ENCODE measurements at places on chromosomes 13 and 19. TPM values are rescaled to one million over a fixed set of nuclear protein-coding genes. Genes with fewer than 3 reads are reported as not detected.

PBX4 gene
- 5.3 TPM for total RNA-seq

ZFP28 gene
- total RNA-seq = 7.6 TPM

MIR17HG gene
- total RNA-seq = 7.2 TPM

SYNGR4 gene
- total RNA-seq = not detected

ZDHHC20 gene
- total RNA-seq = 51.6 TPM

ZNF776 gene
- total RNA-seq = 47.7 TPM

LILRA1 gene
- total RNA-seq = 1.1 TPM

TEX26 gene
- total RNA-seq = not detected

PROZ gene
- 0.58 TPM for total RNA-seq

PLIN5 gene
- 5.8 TPM for total RNA-seq

ZNF546 gene
- total RNA-seq = 8.1 TPM

ZNF540 gene
- 1.9 TPM for total RNA-seq

FAM32A gene
- 65.9 TPM for total RNA-seq

KLF2 gene
- 54.6 TPM for total RNA-seq

PSG11 gene
- total RNA-seq = not detected

CCDC8 gene
- 62.2 TPM for total RNA-seq

ZNF177 gene
- total RNA-seq = 7.1 TPM

KLHL1 gene
- total RNA-seq = 0.88 TPM

ZNF709 gene
- 13.7 TPM for total RNA-seq

SPRY2 gene
- total RNA-seq = 46.9 TPM

TMEM190 gene
- total RNA-seq = not detected

RPL21 gene
- total RNA-seq = 1,460 TPM

CEACAM16 gene
- not detected for total RNA-seq

PTGIR gene
- 8.3 TPM for total RNA-seq

PRSS57 gene
- total RNA-seq = 3.1 TPM

SPC24 gene
- 28.0 TPM for total RNA-seq

THSD8 gene
- total RNA-seq = not detected

CERS4 gene
- total RNA-seq = 40.9 TPM

GPR32 gene
- total RNA-seq = not detected

SHANK1 gene
- 10.2 TPM for total RNA-seq

ZNF264 gene
- total RNA-seq = 45.8 TPM

HRC gene
- total RNA-seq = 28.8 TPM

WTIP gene
- total RNA-seq = 31.9 TPM

ACOD1 gene
- total RNA-seq = not detected

ELAVL1 gene
- 64.2 TPM for total RNA-seq

C19orf33 gene
- 6.8 TPM for total RNA-seq

ZNF433 gene
- 26.7 TPM for total RNA-seq

TEX29 gene
- 0.58 TPM for total RNA-seq

CABP5 gene
- not detected for total RNA-seq

KLK7 gene
- total RNA-seq = 2.9 TPM

CDX2 gene
- total RNA-seq = not detected

ADGRE1 gene
- 1.2 TPM for total RNA-seq

WDR88 gene
- 0.18 TPM for total RNA-seq

NECTIN2 gene
- 119 TPM for total RNA-seq

ELF1 gene
- total RNA-seq = 77.8 TPM

ZNF578 gene
- 6.3 TPM for total RNA-seq

FAM216B gene
- not detected for total RNA-seq

PGLYRP1 gene
- total RNA-seq = 9.9 TPM

PRR12 gene
- 17.0 TPM for total RNA-seq

FUT2 gene
- total RNA-seq = 1.5 TPM

PRODH2 gene
- total RNA-seq = 14.4 TPM
